ENCODE measurements at places on chromosomes 11 and 22. TPM values are rescaled to one million over a fixed set of nuclear protein-coding genes. Genes with fewer than 3 reads are reported as not detected.

The TRPC6 gene
- total RNA-seq, result 13.9 TPM

The KCTD21 gene
- total RNA-seq, result 10.4 TPM

GRCh38 chr11:47907499-47907898 lies 59.3 kb upstream of the NUP160 start:
- DNase-seq, result no peak

The MUC5B gene
- 57.5 TPM for total RNA-seq

- DNase-seq, result no peak
These were observed 83.9 kb downstream of the OR5AK2 start for GRCh38 chr11:57072640-57073039.

DNA sequence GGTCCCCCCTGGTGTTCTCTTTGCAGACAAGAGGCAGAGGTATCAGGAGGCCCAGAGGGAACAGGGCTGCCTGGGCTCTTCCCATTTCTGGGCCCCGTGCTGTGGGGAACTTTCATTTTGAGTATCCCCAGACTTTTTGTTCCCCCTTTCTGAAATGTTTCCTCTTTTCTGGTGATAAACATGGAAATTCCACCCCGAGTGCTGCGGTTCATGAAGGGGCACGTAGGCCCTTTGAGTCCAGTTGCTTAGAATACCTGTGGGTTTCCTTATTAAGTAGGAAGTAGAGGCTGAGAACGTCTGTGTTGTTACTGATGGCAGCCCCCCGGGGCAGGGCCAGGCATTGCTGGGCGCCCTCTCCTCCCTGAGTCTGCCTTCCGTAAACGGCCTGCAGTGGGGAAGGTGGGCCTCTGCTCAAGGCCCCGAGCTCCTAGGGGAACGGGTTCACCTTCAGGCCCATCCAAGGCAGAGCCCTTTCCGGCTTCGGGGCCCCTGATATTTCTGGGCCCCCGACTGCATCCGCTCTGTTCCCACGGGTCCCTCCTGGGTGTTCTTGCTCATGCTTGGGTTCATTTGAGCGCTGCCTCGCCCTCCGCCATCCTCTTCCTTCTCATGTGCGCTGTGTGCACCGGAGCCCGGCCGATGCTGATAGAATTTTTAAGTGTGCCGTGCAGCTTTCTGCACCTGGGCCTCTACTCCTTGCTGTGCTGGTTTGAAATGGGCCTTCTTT lies 12.0 kb downstream of the TBC1D22A start:
- peak; percentile 67 for DNase-seq

- DNase-seq, result no peak
These were observed 9.8 kb upstream of the EIF3F start for GRCh38 chr11:7977232-7977917.

- no peak for DNase-seq
These were observed 21.5 kb downstream of the MYH9 start for GRCh38 chr22:36366291-36366708.

DNA sequence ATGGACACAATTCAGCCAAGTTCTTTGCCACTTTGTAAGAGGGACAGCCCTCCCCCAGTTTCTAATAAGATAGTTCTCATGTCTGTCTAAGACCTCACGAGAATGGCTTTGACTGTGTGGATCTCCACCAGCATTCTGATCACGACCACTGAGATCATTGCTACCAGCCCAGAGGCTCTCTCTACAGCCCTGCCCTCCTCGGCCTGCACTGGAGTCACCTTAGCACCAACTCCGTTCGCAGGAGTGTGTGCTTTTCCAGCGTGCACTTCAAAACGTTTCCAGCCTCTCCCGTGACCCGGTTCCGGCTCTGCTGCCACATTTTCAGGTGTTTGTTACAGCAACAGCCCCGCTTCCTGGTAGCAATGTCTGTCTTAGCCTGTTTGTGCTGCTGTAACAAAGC lies 26.2 kb downstream of the TSPAN32 start:
- DNase-seq, result no peak

GRCh38 chr11:126993599-126993998 lies 7.0 kb downstream of the KIRREL3 start:
- no peak for DNase-seq

DNA sequence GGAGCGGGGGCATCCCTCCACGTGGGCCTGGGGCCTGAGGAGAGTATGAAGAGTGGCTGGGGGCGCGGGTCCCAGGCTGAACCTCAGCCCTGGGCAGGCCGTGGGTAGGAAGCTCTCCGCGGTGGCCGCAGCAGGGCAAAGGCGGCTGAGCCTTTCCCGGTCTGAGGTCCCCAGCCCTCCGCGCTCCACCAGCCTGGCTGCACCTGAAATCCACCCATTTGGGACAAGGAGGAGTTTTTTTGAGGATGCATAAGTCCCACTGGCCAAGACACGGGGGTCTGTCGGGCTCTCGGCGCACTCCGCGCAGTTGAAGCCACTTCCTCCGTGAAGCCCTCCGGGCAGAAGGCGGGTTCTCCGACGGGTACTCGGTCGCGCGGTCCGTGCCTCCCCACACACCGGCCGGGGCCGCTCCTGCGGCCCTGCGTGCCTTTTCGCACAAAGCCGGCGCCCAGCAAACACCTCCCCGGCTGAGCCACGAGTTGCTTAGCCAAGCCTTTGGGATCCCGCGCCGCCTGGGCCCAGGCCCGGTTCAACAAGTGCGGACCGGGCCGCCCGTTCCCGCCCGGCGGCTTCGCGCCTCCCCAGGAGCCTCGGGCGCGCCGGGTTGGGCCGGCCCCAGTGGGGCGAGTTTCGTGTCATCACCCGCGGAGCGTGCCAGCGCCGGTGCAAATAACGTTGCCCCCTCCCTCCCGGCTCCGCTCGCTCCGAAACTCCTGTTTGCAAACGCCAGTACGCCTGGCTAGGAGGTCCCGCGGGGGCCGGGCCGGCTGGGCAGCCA lies 666 bp upstream of the OVOL1 start:
- DNase-seq, result peak; percentile 59

GRCh38 chr11:1219834-1220815 lies 2.7 kb upstream of the MUC5B start:
- DNase-seq, result peak; percentile 50

- no peak for DNase-seq
These were observed 30.4 kb downstream of the OR10A6 start for GRCh38 chr11:7900686-7901085.

- no peak for DNase-seq
These were observed 1060.8 kb downstream of the OPCML start for GRCh38 chr11:132471466-132471865.

The YPEL1 gene
- total RNA-seq, result 7.6 TPM

The IGLL5 gene
- total RNA-seq, result 11.1 TPM

GRCh38 chr11:45662665-45663485 lies 2.5 kb downstream of the CHST1 start:
- no peak for DNase-seq

The OR10G7 gene
- total RNA-seq, result not detected

GRCh38 chr11:44072757-44073658 lies 6.9 kb downstream of the ACCS start:
- no peak for DNase-seq

DNA sequence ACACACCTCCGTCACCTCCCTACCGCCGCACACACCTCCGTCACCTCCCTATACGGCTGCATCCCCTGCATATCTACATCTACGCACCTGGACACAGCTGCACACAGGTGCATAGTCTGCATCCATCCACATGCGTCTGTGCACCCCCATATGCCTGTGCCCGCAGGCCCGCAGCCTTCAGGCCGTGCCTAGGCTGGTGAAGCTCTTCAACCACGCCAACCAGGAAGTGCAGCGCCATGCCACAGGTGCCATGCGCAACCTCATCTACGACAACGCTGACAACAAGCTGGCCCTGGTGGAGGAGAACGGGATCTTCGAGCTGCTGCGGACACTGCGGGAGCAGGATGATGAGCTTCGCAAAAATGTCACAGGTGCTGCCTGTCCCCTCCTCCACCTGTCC lies 4.8 kb downstream of the PKP3 start:
- no peak for DNase-seq

The SHISAL1 gene
- 0.32 TPM for total RNA-seq

- DNase-seq, result peak; percentile 65
These were observed 673.1 kb downstream of the KCNA4 start for GRCh38 chr11:29343465-29344333.

- no peak for DNase-seq
These were observed 9.0 kb upstream of the VPREB1 start for GRCh38 chr22:22235558-22235957.

The SOX10 gene
- not detected for total RNA-seq

- no peak for DNase-seq
These were observed 7.7 kb downstream of the LRRC32 start for GRCh38 chr11:76662656-76663485.

DNA sequence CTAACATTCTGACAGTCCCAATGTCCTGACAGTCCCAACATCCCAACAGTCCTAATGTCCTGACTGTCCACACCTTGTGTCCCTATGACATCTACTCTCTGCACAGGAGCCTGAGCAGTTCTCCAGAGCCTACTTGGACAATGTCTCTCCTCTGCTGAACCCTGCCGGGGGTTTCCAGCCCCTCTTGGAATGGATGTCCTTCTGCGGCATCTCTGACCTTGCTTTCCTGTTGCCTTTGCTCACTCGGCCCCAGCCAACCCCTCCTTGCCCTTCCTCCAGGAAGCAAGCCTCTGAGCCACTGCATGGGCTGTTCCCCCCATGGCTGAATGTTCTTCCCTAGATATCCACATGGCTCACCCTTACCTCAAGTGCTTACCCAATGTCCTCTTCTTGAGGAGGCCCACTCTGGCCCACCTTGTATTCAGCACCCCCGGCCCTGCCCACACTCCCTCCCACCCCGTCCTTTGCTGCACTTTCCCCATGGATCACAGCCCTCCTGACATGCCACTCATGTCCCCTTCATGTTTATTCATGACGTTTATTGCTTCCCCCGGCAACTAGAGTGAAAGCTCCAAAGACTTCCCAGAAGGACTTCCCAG lies 59.5 kb downstream of the DHCR7 start:
- no peak for DNase-seq

The EFCAB6 gene
- total RNA-seq, result 5.8 TPM

The ST14 gene
- total RNA-seq, result 61.1 TPM

The RASD2 gene
- total RNA-seq, result 3.6 TPM

DNA sequence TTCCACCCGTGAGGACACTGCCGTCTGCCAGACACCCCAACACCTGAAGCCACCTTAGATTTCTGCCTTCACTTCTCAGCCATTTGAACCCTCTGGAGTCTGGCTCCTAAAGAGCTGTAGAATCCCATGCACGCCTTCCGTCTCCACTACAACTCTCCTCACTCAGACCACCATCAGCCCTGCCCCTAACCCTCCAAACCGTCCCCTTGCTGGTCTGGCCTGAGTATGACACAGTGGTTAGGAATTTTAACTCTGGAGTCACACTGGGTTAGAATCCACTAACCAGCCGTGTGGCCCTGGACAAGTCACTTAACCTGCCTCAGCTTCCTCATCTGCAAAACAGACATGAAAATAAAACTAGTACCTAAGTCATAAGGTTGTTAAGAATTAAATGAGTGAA lies 3.0 kb downstream of the CNIH2 start:
- DNase-seq, result no peak

GRCh38 chr22:38957046-38957770 lies at the start of gene APOBEC3A:
APOBEC3A (plus strand) TSS chr22:38957609; CDS start chr22:38957692, 83 bp downstream.
- DNase-seq, result peak; percentile 78

- peak; percentile 82 for DNase-seq
These were observed 63.7 kb downstream of the PRDM11 start for GRCh38 chr11:45209891-45210699.

GRCh38 chr22:20810645-20811044 lies 36.7 kb downstream of the SERPIND1 start:
- DNase-seq, result no peak

- no peak for DNase-seq
These were observed 8.5 kb downstream of the ADORA2A start for GRCh38 chr22:24435861-24436371.

Measured in lower lobe of right lung (tissue), 2 donors.